Activated CD4-positive, alpha-beta memory T cell treated with anti-CD3 and anti-CD28 coated beads for 36 hours (primary cell): ENCODE measurements at places on chromosomes 12 and 14.

DNA sequence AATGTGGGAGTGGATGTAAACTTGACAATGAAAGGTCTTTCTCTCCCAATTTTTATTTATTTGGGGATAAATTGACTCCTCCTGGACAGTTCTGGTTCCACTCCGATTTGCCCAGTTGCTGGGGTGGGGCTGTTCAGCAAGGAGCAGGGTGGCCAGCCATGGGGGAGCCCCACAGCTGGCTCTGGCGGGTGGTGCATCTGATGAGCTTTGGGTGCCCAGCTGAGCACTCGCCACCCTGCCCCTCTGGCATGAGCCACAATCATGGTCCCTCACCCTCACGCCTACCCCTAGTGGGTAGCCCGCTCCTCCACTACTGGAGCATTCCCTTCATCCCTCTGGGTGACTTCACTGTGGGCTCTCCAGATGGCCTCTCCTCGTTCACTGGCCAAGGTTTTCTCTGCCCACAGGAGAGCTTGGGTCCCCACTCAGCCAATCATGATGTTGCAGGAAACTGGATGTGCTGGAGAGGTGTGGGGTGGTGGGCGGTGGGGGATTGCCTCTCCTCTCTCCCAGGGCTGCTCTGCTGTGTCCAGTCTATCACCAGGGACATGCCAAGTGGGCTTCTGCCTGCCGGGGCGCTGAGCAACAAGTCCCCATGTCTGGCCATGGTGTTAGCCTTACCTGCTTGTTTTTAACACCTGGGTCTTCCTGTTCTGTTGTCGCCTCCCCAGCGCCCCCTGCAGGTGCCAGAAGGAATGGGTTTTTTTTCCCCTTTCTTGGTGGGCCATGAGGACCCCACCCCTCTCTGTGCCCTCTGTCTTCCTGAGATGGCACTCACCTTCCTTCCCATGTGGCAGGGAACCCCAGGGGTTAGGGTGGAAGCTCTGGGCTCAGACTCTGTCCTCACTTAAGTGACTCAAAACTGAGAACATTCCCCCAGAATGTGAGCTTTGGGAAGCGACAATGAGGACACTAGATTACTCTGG, 3.4 kb downstream of the CYP46A1 start:
- DNase-seq, result peak; percentile 39

- DNase-seq, result no peak
These were observed 109.1 kb downstream of the DAD1 start for GRCh38 chr14:22479776-22480464.

- no peak for DNase-seq
These were observed 93.8 kb upstream of the MON2 start for GRCh38 chr12:62372825-62373224.

- DNase-seq, result peak; percentile 70
These were observed 88.2 kb downstream of the TMX1 start for GRCh38 chr14:51328064-51328771.

- DNase-seq, result peak; percentile 0
These were observed 46.8 kb upstream of the MEG3 start for GRCh38 chr14:100778951-100779690.

GRCh38 chr14:75295491-75296345, 17.1 kb downstream of the FOS start:
- peak; percentile 87 for DNase-seq

GRCh38 chr14:100715332-100715731, 11.4 kb upstream of the DLK1 start:
- no peak for DNase-seq

DNA sequence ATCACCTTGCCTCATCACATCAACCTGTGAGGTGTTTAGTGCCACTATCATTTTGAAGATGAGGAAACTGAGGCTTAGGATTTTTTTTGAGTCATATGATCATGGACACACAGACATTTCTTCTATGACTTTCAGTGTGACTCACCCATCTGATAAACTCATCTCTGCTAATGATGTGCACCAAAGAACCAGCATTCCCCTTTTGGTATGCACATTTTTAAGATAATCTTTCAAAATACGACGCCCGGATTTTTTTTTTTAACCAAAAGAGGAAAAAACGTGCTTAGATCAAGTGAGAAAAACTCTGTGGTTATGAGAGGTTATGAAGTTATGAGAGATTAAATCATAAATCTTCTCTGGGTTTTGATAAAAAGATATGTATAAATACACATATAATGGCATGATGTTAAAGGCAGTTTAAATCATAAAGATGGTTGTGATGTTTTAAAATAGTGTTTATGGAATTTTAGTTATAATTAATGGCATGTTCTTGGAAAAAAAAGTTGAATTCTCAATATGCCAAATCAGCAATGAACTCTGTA, 948.1 kb downstream of the TMTC2 start:
- DNase-seq, result no peak

DNA sequence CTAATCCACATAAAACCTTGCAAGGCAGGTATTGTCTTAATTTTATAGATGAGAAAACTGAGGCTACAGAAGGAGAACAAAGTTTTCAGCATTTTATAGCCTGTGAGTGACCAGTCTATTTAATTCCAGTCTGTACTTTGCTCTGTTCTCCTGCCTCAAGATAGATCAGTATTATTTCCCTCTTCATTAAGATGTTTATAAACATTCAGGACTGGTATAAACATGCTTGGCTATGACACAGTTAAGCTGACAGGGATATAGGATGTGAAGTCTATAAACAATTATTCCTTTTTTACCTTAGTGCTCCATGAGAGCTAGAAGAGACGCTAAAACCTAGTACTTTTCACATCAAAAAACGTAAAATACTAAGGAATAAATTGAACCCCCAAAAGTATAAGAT, 287.3 kb downstream of the RAD51B start:
- DNase-seq, result no peak

DNA sequence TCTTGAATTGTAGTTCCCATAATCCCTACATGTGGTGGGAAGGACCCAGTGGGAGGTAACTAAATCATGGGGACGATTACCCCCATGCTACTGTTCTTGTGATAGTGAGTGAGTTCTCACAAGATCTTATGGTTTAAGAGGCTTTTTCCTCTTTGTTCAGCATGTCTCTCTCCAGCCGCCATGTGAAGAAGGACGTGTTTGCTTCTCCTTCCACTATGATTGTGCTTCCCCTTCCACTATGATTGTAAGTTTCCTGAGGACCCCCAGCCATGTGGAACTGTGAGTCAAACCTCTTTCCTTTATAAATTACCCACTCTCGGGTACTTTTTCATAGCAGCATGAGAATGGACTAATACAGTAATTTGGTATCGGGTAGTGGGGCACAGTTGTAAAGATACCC, 97.3 kb downstream of the PPP1R12A start:
- DNase-seq, result no peak

- no peak for DNase-seq
These were observed 200.4 kb downstream of the PIK3C2G start for GRCh38 chr12:18461758-18462157.

DNA sequence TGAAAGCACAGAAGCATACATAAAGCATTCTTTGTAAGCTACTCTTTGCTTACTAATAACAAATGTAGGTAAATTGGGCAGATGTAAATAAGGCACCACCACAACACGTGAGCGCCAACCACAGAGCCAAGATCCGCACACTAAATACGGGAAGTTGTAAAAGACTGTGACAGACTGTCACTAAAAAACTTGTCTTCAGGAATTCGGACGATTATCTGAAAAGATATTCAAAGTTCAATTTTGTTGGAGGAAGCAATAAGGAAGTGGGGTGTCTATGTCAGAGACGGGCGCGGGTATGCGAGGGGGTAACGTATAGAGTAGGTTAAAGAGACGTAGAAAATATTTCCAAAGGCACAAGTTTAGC, 1.5 kb upstream of the HSP90B1 start:
- peak; percentile 88 for DNase-seq

- DNase-seq, result no peak
These were observed 55.5 kb downstream of the ETV6 start for GRCh38 chr12:11705010-11705409.

- peak; percentile 67 for DNase-seq
These were observed 1349.1 kb downstream of the TMEM121 start for GRCh38 chr14:106875503-106875902.

- no peak for DNase-seq
These were observed 46.6 kb downstream of the AKAP6 start for GRCh38 chr14:32375663-32376062.

- no peak for DNase-seq
These were observed 328.7 kb downstream of the RAD51B start for GRCh38 chr14:68148276-68148675.

DNA sequence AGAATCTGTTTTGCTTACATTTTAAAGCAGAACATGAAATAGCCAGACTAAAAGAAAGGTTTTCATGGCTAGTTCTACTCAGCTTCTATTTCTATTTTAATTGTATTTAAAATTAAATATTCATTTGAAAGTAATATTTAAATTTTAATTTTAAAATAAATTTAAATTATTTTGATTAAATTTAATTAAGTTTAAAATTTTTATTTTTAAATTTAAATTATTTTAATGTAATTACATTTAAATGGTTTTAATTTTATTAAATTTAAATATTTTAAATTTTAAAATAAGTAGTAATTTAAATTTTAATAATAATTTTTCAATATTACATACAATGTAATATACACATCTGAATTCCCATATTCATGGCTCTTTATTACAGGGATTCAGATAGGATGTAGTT, 17.3 kb upstream of the KCNK10 start:
- no peak for DNase-seq

GRCh38 chr14:71521238-71522135, 410.7 kb upstream of the RGS6 start:
- DNase-seq, result no peak

GRCh38 chr12:54448344-54448743, 25.1 kb downstream of the GTSF1 start:
- DNase-seq, result no peak

DNA sequence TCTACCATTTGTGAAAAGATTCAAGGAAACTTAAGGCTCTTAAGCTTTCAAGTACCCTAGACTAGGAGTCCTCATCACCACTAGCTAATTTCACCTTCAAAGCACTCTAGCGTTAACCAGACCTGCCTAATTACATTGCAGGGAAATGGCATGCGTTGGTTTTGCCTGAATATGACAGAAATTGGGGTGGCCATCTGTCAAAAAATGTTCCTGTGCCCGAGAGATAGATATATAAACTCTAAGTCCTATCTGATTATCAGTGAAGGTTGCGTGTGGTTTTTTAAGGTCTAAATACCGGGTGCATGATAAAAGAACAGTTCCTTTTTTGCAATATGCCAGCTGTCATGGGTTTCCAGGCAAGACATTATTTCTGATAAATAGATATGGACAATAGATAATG, 48.3 kb downstream of the SPRING1 start:
- DNase-seq, result no peak

DNA sequence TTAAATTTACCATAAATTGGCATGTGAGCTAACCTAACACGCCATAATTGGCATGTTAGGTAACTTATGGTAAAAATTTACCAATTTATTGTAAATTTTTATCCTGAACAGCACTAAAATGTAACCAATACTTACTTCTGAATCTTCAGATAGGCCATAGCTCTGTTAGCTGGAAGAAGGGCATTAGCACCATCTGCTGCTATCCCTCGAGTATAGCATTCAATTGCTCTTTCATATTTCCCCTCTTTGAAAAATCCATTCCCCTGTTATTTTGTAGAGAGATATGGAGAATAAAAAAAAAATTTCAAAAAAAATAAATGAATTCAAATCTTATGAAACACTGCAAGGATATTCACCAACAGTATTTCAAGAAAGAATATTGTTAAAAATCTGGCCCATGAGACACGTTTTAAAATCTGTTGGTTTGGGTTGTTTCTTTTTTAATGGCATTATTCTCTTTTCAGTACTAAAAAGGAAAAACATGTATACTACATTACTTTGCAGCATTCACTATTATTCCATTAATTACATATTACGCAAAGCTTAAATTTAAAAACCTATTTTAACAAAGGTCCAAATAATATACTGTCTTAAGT, 19.1 kb downstream of the RPAP3 start:
- no peak for DNase-seq

DNA sequence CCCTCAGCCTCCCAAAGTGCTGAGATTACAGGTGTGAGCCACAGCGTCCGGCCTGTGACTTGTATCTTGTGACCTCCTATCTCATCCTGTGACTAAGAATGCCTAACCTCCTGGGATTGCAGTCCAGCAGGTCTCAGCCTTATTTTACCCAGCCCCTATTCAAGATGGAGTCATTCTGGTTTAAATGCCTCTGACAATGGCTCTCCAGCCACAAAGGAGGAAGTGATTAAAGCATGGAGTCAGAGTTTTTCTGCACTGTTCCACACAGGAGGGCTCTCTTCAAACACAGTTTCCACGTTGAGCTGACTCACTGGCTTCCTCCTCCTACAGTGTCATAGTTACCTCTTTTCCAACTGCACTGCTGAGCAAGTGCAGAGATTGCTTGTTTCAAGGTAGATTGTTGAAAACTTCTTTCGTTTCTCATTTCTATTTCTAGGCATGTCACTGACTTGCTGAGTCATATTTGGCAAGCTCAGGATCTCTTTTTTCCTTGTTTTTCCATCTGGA, 383.8 kb downstream of the PCNX1 start:
- DNase-seq, result peak; percentile 70

GRCh38 chr14:55212634-55213033, 21.2 kb upstream of the DLGAP5 start:
- DNase-seq, result no peak

DNA sequence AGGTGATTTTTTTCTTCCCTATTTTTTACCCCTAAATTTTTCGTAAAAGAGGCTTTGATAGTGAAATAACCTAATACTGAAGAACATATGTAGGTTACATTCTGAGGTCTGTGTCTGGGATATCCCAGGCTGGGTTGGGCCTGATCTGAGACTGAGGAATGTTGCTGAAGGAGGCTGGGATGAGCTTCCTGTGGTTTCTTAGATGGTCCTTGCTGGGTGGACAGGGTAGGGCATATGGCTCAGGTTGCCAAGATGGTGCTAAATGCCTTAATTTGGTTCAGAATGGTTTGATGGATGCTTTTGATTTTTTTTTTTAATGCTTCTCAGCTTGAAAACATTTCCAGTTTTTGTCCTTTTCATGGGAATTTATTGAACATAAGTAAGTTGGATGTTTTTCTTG, 124.6 kb upstream of the PMCH start:
- DNase-seq, result no peak

DNA sequence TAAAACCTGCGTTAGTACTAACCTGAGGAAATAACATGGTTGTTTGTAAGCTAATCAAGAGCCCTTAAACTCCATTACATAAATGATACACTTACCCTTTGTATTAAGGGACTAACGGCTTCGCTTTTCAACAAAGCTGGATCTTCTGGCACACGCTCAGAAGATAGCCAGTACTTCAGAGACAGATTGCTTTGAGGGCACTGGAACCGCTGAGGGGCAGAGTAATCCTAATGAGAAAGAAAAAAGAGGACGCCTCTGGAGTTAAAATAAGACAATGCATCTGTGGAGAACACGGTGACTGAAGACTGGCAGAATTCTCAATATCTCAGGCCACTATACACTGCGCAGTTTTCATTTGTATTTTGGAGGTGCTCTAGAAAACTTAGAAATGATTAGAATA, 1.5 kb upstream of the KTN1 start:
- DNase-seq, result no peak

DNA sequence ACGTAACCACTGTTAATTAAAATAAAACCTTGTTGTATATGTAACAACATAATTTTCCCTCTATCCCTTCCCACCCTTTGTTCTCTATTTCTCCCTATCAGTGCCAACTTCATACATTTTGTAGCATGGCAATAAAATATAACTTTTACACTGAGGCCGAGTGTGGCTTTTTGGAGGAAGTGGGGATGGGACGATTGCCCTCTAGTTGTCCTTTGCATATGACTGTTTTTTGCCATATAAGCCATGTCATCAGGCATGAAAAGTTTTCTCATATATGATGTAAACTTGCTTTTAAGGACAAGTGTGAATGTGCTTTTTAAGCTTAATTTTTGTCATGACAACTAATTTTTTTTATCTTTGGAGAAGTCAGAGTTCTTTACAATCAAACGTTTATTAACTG, 6.2 kb upstream of the CCT2 start:
- no peak for DNase-seq

- DNase-seq, result no peak
These were observed 32.1 kb downstream of the PRMT8 start for GRCh38 chr12:3523058-3523457.
